ENCODE measurements at places on chromosomes 4 and X.

DNA sequence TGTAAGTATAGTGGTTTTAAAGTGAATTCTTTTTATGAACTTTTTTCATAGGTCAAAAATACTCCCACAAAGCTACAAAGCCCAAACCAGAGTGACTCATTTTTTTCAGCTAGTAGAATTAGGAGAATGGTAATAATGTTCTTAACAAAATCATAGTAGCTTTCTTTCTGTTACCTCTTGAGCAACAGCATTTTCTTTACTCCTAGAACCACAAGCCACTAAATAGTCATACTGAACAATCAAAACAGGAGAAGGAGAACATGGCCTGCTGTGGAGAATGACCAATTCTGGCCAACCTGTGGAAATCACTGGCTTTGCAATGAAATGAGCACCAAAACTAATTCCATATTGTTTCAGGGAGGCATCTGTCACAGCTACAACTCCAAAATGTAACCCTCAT, 112.9 kb downstream of the AMMECR1 start:
- peak; percentile 73 for DNase-seq

DNA sequence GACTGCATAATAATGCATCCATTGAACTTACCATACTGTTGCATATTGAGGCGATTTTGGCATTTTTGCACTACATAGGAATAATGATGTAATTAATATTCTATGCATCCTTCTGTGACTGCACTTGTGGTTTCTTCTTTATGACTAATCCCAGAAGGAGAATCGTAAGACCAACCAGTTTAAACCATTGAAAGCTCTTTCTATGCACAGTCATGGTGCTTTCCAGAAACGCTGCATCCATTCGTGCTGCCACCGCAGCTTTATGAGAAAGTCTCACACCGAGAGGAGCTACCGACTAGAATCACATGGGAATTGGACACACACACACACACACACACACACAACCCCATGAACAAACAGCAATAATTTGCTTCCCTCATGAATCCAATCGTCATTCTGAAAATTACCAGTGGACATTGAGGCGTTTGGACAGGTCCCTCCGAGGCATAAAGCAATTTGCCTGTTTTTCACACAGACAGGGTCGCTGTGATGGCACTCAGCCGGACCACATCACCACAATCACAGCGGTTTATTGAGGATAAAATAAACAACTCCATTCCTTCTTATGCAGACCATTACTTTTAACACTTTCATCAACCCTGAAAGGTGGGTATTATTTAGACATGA, 64.2 kb downstream of the PACRGL start:
- DNase-seq, result peak; percentile 29

DNA sequence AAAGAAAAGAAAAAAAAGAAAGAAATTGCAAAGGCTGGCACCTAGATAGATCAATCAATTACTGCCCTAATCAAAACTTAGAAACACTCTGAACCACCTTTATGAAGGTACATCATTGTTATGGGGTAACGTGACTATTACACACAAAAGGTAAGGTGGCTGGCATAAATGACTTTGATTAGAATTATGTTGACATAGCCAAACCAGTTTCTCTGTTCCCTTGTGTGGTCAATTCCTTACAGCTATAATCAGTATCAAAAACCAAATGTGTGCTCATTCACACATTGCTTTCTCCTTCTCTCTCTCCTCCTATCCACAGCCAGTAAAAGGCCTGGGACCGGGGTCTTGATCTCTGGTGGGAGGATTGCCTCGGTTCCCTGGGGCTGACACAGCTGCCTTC, 48.7 kb downstream of the RHOH start:
- DNase-seq, result no peak

GRCh38 chr4:1614854-1615595, 69.1 kb downstream of the FAM53A start:
- no peak for DNase-seq

DNA sequence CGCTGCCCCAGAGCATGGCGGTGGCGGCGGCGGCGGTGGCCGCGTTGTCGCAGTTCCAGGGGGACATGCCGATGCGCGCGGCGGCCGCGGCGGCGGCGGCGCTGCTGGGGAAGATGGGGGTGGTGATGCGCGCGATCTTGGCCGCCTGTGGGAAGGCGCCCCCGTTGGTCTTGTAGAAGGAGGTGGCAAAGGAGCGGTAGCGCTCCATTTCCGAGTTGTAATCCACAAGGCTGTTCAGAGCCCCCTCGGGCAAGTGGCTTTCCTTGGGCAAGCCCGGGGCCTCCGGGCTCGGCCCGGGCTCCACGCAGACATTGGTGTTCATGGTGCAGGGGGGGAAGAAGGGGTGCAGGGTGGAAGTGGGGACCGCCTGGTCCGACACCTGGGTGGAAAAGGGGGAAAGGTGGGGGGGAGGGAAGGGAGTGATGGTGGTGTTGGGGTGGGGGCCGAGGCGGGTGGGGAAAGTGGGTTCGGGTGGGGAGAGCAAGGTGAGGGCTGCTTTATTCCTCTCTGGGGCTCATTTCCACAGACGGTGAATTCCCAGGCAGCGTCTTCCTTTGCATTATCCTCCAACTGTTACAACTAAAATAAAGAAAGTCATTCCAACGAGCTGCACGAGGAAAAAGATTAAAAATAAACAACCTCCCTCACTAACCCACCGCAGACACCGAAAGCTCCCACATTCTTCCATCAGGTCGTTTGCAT, 3.1 kb downstream of the CXXC4 start:
- DNase-seq, result peak; percentile 32

All from fibroblast of skin of abdomen (primary cell).